NCI-H510A treated with DMSO at 0.1 percent for 48 hours (cell line): ENCODE measurements at places on chromosomes 3 and 15.
A peak's percentile ranks its signal among the peaks of the same experiment; 100 is the strongest.

DNA sequence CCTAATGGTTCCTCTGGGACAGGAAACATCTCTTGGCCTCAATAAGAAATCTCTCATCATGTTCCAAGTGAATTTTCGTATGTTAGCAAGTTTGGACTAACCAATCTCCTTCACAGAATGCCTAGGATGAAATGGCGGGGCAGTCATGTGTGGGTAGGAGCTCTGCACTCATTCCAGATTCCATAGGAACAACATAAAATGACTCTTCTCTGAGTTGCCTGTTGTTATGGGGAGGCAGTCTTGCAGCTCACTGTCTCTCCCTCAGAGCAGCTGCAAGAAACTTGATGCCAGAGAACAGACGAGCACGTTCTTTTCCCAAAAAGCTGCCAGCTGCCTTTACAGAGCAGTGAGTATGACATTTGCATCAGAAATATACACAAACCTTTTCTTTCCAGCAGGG is 34.1 kb downstream of the SPATA12 start:
- DNase-seq: no peak

DNA sequence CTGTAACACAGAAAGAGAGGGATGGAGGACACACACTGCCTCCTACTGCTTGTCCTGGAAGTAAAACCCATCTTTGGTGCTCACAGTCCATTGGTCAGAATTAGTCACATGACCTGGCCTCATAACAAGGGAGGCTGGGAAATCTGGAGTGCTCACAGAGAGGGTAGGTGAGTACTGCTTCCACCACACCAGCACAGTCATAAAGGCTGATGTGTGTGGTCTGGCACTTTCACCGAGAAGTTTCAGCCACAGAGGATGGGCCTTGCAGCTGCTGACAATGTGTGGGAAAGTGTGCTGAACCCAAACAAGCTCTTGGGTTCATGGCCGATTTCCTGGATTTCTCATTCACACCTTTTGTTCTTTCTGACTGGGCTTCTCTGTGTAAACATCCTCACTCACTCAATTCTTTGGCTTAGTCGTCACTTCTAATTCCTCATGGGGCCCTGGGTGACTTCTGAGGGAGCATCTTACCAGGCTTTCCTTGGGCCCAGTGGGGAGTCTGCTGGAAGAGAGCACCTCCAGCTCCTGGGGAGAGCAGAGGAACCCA is 100.7 kb downstream of the ASB7 start:
- no peak for DNase-seq

DNA sequence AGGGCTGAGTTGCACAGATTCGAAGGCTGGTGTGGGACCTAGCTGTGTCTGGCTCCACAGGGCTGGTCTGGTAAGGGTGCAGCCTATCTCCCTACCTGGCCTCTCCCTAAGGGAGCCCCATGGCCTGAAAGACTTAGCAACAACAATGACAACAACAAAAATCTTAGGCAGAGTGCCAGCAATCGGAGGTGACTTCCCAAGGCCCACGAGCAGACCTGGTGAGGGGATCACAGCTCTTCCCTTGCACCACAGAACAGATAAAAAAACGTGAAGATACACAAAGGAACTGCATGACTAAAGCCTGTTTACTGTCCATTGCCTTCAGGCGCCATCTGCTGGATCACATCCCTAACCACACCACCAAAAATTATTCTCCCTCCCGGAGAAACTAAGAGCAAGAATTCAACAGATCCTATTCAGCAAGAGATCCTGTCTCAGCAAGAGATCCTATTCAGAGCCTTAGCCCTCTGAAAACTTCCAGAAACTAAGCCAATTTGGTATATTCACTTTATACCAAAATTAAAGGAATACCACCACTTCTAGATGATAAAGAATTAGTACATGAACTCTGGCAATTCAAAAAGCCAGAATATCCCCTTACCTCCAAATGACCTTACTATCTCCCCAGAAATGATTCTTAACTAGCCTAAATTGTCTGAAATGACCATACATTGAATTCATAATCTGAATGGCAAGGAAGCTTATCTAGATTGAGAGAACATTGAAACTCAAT is 24.1 kb upstream of the OR5K4 start:
- peak; percentile 17 for DNase-seq

- no peak for DNase-seq
Measured at GRCh38 chr15:100723315-100723801, 121.0 kb downstream of the ASB7 start.

- no peak for DNase-seq
Measured at GRCh38 chr15:78264304-78265136, at the start of gene DNAJA4. Gene DNAJA4 (plus strand): TSS chr15:78264562. CDS start chr15:78264764, 202 bp downstream.

GRCh38 chr15:53354874-53355273 is 404.6 kb downstream of the WDR72 start:
- no peak for DNase-seq

GRCh38 chr15:37100966-37101215 is 542 bp upstream of the MEIS2 start:
- DNase-seq: peak; percentile 62

GRCh38 chr3:130901463-130902204 is 7.8 kb downstream of the ATP2C1 start:
- no peak for DNase-seq

- no peak for DNase-seq
Measured at GRCh38 chr3:64272842-64273241, 47.6 kb upstream of the PRICKLE2 start.
